Brain pericyte (primary cell): ENCODE measurements at places on chromosomes 2 and 18.

DNA sequence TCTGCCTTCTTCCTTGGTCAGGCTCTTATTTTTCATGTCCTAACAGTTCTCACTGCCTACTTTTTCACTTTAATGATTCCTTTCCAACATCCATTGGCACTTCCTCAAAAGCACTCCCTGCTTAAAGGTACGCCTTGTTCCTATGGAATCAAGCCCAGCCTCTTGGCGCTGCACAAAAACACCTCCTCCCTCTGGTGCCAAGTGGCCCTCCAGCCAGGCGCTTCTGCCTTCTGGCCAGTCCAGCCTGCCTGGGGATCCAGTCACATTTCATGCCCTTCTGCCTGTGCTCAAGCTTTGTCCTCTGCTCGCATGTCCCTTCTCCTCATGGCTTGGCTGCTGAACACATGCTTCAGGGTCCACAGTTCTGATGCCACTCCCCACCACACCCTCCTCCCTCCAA, 6.3 kb downstream of the TPRKB start:
- no peak for DNase-seq

DNA sequence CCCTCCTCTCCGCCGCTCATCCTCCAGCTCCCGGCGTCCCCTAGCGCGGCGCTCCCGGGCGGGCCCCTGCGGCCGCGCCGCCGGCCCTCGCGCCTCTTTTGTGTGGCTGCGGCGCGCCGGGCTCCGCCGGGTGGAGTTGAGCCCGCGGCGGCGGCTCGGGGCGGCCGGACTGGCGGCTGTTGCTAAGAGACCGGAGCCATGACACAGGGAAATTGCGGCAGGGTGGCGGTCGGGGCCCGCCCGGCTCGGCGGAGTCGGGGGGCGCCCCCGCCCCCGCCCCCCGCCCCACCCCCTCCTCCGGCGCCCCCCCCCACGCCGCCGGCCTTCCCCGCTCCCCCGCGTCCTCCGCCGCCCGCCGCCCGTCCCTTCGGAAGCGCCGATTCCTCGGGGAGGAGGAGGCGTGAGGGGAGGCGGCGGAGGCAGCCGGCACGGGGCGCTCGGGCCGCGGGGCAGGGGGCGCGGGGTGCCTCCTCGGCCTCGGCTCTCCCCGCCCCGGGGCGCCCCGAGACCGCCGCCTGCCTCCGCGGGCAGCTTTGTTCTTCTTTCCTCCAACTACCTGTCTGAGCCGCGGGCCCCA, at the start of gene TMEM200C:
TMEM200C (minus strand) TSS at position 224 of the 577 bp plus-strand sequence. CDS start 3,459 bp downstream, outside the sequence.
- DNase-seq = no peak

GRCh38 chr18:39550701-39551100, 1985.1 kb upstream of the CELF4 start:
- no peak for DNase-seq

DNA sequence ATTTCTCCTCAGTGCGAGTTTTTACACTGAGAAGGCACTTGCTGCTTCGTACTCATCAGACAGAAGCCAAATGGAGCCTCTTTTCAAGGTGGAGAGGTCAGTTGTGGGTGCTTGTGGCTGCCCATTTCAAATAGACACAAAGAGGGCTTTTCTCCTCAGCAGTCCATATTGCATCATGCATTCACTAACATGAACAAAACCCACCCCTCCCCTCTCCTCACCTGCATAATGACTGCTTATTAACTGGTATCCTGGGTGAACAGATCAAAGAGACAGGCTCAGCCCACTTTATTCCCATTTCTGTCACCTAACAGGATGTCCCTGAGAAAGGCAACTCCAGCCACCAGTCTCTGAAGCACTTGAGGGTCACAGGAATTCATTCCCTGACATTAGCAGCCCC, 28.9 kb downstream of the KLF7 start:
- no peak for DNase-seq

- DNase-seq = no peak
Measured at GRCh38 chr2:176138923-176139660, 9.6 kb downstream of the HOXD8 start.

DNA sequence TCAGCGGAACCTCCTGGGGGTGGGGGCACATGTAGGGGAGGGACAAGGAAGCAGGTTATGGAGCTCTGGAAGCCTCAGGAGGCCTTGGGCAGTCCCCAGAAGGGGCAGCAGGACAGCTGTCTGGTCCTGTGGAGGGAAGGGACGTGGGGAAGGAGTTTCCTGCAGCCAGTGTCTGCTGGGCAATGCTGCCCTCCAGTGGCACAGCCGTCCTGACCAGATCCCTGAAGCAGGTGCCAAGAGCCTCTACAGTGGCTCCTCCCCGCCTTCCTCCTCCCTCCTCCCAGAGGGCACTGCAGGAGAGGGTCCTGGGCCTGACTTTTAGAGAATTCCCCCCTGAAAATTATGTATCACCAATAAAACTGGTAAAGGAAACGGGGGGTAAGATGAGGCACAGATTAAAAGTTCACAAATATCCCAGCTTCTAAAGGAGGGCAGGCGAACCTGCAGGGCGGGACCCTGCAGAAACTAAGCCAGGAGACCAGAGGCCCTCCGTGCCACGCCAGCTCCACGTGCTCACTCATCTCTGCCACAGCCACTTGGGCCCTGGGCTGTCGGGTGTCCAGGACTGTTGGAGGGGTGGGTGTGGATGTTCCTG, 258.5 kb downstream of the TWIST2 start:
- no peak for DNase-seq

DNA sequence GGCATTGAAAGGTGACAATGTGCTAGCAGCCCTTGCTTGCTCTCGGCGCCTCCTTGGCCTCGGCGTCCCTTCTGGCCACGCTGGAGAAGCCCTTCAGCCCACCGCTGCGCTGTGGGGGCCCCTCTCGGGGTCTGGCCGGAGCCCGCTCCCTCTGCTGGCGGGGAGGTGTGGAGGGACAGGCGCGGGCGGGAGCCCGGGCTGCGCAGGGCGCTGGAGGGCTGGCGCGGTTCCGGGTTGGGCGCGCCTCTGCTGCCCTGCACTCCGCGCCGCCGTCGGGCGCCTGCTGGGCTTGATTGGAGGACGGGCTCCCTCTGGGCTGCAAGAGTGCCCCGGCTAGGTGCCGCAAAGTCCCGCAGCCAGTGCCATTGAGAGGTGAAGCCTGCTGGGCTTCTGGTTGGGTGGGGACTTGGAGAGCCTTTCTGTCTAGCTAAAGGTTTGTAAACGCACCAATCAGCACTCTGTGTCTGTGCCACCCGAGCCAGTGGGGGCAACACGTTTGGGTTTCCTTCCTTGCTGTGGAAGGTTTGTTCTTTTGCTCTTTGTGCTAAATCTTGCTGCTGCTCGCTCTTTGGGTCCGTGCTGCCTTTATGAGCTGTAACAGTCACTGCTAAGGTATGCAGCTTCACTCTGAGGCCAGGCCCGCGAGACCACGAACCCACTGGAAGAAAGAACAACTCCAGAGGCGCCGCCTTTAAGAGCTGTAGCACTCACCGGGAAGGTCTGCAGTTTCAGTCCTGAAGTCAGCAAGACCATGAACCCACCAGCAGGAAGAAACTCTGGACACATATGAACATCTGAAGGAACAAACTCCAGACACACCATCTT, 14.8 kb upstream of the IMP4 start:
- DNase-seq = no peak

GRCh38 chr18:57833441-57834101, 30.5 kb upstream of the ATP8B1 start:
- no peak for DNase-seq

DNA sequence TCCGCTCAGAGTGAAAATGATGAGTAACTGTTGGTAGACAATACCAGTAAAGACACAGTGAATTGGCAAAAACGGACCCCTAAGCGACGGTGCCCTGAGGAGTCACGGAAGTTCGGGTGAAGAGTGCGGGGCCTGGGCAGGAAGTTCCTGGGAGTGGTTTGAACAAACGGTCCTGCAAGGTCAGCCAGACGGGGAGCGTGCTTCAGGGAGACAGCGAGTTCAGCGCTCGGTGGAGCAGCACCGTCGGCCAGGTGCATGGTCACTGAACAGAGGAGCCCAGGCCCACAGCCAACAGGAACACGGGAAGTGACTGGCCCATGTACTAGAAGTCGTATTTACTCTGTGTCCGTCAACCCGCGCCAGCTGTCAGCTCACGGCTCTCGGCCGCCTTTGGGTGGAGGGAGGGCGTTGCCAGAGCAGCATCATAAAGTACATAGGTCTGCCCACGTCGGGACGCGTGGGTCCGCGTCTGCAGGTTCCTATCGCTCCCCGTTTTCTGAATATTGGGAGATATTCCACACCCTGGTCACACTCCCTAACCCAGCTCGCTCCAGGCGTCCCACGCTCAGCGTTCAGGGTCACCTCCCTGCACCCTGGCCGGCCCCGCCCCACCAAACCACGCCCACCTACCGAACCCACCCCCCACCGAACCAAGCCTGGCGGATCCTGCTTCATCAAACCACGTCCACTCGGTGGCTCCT, 75.6 kb upstream of the UXS1 start:
- DNase-seq = no peak

DNA sequence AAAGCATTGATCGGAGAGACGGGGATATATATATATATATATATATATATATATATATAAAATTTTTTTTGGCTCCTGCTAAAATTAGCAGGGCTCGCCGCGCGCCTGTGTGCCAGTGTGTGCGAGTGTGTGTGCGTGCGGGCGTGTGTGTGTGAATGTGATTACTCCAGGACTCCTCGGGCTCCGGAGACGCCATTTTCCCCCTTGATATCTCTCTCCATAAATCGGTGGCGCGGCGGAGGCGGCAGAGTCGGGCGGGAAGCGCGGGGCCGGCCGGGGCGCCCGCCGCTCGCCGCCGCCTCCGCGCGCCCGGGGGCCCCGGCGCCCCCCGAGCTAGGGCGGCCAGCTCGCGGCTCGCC, 795 bp upstream of the SETBP1 start:
- DNase-seq = no peak

GRCh38 chr2:45199973-45200372, 190.7 kb upstream of the SIX2 start:
- no peak for DNase-seq

DNA sequence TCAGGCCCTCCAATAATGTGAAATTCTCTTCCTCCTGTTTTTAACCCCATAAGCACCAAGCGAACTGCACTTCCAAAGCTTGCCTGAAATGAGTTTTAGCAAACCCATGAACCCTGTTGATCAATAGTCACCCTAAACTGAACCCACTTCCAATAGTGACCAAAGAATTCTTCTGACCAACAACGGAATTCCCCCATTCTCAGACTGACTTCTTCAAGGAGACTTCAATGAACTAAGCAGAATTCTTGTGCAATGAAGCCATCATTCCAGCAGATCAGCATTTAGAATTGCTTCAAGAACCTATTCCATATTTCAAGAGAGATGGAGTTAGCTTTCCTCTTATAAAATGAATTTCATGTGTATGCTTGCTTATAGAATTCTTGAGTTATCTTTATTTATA, 176.9 kb upstream of the FN1 start:
- DNase-seq = no peak

DNA sequence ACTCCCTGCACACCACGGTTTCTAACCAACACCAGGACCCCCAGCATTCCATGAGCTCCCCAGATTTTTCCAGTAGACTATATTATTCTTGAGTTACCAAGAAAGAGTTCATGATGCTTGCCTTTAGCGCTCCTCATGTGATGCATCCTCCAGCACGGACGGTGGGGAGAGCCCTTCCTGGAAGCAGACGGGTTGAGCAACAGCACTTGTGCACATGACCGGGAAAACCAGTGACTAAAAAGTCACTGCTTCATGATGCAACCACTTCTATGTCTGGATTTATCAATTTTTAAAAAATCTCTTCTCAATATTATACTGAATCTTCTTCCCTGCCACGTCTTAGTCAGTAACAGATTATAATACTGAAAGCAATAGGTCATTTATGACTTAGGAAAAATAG, 20.4 kb upstream of the DOK6 start:
- DNase-seq = no peak

- DNase-seq = no peak
Measured at GRCh38 chr2:43763091-43763490, 10.7 kb upstream of the DYNC2LI1 start.

GRCh38 chr2:106296182-106296815, 102.2 kb upstream of the UXS1 start:
- no peak for DNase-seq

DNA sequence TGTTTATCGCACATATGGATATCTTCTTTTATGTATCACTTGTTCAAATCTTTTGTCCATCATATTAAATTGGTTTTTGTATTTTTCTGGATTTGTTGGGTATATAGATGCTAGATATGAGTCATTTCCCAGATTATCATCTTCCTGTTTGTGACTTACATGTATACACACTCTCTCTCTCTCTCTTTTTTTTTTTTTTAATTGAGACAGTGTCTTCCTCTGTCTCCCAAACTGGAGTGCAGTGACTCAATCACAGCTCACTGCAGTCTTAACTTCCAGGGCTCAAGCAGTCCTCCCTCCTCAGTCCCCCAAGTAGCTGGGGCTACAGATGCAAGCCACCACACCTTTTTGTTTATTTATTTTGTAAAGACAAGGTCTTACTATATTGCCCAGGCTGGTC, 43.8 kb downstream of the XIRP2 start:
- no peak for DNase-seq

GRCh38 chr2:137897082-137897481, 67.2 kb upstream of the HNMT start:
- DNase-seq = no peak

- DNase-seq = no peak
Measured at GRCh38 chr2:140063356-140063755, 1283.2 kb upstream of the NXPH2 start.

- no peak for DNase-seq
Measured at GRCh38 chr2:19879120-19879519, 22.7 kb downstream of the TTC32 start.

- no peak for DNase-seq
Measured at GRCh38 chr18:46174342-46175041, 70.3 kb downstream of the HAUS1 start.

DNA sequence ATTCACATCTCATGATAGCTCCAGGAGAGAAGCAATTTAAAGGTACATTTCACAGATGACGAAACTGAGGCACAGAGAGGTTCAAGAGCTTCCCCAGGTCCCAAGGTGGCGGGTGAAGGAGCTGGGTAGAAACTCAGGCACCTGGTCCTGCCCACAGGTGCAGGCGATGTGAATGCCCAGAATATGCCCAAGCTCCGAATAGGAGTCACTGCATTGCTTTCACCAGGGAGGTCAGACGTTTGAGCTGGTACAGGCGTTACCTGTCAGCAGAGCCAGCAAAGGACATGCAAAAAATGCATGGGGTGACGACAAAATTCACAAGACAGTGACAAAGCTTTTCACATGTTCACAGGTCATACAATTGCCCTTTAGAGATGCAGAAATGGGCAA, 247.9 kb downstream of the HDAC4 start:
- DNase-seq = no peak

- DNase-seq = no peak
Measured at GRCh38 chr18:42087235-42087634, 132.2 kb downstream of the PIK3C3 start.
